ENCODE measurements at places on chromosomes 11 and 22.

GRCh38 chr11:100684101-100685065 lies 2.7 kb upstream of the ARHGAP42 start:
- no peak for DNase-seq

DNA sequence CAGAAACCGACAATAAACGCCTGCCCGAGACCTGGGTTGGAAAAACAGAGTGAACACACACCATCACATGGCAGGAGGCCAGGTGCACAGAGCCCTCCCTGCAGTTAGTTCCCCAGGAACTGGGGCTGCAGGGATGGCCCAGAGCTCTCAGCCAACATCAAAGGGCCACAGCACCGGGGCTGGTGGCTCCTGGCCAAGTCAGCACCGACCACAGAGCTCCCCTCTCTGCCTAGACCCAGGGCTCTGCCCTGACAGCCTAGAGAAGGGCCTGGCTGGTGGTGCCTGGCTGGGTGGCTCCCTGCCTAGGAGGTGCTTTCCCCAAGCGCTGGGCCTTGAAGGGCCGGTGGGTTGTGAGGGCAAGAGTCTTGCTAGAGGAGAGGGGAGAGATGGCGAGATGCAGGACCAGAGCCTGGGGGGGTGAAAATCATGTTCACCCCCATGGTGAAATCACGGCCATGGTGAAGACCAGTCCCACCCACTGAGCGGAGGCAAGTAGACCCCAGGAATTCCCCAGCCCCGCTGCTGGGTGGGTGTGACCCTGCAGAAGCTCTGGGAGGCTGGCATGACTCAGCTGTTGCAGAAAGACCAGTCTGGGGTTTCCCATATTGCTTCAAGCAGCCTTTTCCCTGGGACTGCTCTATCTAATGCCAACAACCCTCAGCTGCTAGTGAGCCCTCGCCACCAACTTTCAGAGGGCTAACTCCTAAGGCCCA lies 7.2 kb upstream of the BID start:
- DNase-seq = peak; percentile 71

GRCh38 chr11:60658409-60658808 lies 41.0 kb upstream of the MS4A8 start:
- no peak for DNase-seq

DNA sequence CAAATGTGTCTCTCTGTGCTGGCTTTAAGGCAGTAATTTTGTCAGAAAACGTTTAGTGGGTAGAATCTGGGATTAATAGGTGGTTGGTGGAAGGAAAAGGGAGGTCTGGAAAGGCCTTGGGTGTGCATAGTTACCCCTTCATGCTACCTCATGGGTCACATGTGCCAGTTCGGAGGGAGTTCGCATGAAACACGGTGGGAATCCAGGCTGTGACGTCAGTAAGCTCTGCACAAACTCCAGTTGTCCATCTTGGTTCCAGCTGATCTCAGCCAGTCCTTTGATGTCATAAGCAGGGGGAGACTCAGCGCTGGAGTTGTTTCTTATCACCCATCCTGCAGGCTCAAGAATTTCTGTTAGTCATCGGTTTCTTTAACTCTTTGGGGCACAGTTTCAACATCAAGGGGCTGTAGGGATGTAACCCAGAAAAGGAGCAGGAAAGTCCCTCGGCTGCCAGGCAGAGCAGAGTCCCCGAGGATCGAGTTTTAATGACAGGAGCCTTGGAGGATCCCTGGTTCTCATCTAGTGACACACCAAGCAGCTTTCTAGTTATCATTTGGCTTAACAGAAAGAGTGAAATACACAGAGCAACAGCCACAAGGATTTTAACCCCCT lies 28.9 kb downstream of the MOV10L1 start:
- DNase-seq = peak; percentile 37

- DNase-seq = no peak
Observed at GRCh38 chr22:48953830-48954229, 873.8 kb downstream of the BRD1 start.

DNA sequence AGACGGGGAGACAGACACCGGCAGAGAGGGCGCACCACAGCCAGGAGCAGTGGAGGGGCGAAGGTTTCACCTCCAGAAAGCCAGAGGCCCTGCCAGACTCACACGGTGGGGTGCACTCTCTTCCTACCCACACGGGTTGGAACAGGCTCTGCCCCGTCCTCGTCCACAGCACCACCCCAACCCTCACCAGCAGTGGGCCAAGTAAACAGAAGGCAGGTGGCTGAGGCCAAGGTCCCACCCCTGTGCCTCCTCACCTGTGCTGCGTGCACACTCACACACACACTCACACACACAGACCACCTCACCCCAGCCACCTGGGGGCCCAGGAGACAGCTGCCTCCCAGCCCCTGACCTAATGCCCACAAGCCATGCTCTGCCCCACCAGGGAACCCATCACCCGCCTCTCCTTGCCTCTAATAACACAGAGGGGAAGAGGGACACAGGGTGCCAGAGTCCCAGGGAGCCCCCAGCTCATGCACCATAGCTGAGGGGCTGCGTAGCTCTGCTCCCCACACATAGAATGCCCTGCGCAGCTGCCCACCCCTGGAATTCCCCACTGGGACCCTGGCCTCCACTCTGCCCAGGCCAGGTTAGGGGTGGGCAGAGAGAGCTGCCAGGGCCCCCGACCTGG lies 3.1 kb downstream of the CYB5R3 start:
- DNase-seq = no peak

DNA sequence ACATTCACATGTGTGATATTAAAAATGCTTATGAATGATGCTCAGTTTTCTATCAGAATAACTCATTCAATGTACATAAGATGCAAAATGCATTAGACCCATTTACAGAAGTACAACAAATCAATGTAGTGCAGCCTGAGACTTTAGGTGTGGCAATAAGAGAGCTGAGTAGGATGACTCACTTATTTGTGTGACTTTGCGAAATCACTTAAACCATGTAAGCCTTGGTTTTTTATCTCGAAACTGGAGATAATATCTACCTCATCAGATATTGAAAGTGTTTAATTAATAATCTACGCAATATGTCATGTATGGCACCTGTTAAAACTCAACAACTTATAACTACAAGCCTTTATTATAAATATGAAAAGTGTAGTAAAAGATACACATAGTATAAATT lies 105.7 kb upstream of the LUZP2 start:
- peak; percentile 28 for DNase-seq

- no peak for DNase-seq
Observed at GRCh38 chr22:20639343-20639742, 131.9 kb downstream of the MED15 start.

DNA sequence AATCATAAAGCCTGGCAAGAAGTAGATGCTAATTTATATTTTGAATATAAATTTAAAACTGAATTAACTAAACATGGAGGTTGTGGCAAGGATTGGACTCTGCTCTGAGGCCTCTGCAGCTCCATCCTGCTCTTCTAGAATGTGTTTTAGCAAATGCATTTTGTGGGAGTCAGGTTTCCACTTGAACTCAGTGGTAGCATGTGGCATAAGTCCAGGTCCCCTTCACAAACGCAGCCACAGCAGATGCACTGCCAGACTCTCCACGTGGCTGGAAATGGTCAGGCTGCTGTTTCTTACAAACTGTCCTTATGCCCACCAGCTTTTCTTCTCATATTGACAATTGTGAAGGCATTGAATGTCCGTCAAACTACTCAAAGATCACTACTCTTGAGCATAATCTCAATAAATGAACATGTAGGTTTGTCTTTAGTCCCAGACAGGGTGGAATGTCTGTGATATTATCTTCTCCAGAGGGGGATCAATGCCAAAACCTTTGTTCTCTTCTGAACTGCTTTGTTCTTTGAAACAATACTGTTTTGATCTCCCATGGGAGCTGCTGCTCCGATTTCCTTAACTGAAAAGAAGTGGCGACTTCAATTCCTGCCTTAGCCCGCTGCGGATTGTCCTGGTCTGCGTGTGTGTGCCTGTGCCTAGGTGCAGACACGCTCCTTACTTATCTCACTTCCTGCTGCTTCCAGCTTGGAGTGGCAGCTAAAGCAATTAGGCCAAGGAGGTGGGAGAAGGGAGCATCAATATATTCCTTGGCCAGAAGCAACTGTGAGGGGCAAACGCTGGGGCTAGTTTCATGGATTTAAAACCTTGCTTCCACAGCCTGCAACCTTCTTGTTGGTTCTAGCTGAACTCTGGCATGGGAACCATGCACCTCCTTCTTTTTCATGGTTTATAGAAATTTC lies 24.2 kb downstream of the EIF4G2 start:
- no peak for DNase-seq

DNA sequence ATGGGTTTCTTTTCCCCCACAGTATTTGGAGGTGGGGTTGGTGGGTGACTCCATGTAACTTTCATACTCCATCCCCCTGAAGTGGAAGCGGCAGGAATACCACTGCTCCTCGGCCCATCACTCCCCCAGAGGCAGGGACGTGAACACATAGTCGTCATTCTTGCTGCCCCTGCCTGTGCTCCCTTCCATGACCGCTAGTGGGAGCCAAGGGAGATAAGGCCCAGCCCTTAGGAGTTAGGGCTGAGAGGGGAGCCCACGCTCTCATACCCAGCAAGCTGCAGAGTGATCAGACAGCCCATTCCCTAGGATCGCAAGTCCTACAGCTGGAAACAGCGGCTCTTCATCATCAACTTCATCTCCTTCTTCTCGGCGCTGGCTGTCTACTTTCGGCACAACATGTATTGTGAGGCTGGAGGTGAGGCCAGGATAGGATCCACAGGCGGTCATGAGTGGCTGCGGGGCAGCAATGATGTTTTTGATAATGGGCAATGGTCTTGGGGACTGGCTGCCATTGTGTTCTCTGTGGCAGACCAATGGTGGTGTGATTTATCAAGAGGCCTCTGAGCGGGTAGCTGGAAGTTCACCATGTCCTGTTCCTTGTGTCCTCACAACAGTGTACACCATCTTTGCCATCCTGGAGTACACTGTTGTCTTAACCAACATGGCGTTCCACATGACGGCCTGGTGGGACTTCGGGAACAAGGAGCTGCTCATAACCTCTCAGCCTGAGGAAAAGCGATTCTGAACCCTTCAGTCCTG lies 15.9 kb downstream of the RHOG start:
- no peak for DNase-seq

GRCh38 chr11:4195909-4196308 lies 101.3 kb downstream of the RRM1 start:
- no peak for DNase-seq

- DNase-seq = no peak
Observed at GRCh38 chr11:61045271-61045670, 57.0 kb upstream of the CD5 start.

DNA sequence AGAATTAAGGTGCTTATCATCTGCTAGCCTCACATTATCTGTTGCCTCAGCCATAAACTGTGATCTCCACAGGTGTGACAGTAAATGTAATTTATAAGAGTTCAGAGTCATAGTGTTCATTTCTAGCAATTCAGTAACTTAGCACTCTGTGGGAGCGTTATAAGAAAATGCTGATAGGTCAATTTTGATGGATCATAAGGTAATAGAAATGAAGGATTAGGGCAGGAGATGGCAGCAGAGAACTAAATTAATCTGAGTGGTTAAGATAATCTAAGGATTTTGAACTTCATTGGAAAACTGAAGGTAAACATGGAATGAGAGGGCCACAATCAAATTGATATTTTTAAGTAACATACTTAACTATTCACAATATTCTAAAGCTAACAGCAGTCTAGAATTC lies 26.5 kb upstream of the SLC22A9 start:
- no peak for DNase-seq

GRCh38 chr11:105193260-105193659 lies 53.7 kb upstream of the CARD18 start:
- DNase-seq = no peak

- no peak for DNase-seq
Observed at GRCh38 chr11:64364911-64365310, 5.9 kb downstream of the RPS6KA4 start.

GRCh38 chr11:9046481-9046880 lies 42.7 kb upstream of the NRIP3 start:
- DNase-seq = no peak

- DNase-seq = no peak
Observed at GRCh38 chr22:41343717-41344116, 38.0 kb upstream of the TEF start.

- no peak for DNase-seq
Observed at GRCh38 chr11:6746086-6746618, 25.6 kb downstream of the OR2AG2 start.

DNA sequence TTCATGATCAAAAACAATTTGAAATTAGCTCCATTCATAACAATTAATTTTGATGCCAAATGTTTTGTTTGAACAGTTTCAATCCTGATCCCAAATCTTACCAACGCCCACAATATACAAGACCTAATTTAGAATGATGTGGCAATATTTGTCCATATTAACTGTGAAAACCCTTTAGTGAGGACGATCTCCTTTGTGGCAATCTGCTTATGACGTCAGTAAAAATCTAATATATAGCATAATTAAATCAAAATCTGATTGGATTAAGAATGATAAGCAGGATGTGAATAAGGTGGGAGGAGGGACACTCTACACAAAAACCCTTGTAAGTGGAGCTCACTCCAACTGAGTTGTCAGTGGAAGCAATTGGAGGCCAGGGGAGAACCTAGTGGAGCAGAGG lies 11.9 kb upstream of the SLC5A4 start:
- DNase-seq = no peak

DNA sequence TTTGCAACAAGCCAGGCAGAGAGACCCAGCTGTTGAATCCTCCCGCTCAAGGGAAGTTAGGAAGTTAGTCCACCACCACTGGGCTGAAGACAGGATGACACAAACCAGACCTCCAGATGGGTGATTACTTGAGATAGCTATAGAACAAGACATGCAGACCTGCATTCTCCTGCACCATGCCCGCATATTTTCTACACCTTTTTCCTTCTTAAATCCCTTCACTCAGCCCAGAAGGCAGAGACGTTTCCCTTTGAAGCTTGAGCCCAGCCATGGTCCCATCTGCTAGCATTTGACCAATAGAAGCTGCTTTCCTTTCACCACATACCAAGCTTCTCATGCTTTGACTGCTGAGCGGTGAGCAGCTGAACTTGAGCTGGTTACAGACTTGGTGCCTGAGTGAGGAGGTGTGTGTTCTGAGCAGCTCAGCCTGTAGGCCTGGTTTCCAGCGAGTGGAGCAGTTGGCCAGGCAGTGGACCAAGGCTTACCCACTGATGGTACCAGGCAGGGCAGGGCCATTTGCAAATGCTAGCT lies 29.2 kb upstream of the CBX6 start:
- DNase-seq = no peak

GRCh38 chr22:24485608-24486007 lies 9.5 kb upstream of the UPB1 start:
- no peak for DNase-seq

- DNase-seq = no peak
Observed at GRCh38 chr11:28259177-28259843, 151.1 kb downstream of the METTL15 start.

- no peak for DNase-seq
Observed at GRCh38 chr11:116792869-116793771, 1.4 kb upstream of the APOA5 start.

DNA sequence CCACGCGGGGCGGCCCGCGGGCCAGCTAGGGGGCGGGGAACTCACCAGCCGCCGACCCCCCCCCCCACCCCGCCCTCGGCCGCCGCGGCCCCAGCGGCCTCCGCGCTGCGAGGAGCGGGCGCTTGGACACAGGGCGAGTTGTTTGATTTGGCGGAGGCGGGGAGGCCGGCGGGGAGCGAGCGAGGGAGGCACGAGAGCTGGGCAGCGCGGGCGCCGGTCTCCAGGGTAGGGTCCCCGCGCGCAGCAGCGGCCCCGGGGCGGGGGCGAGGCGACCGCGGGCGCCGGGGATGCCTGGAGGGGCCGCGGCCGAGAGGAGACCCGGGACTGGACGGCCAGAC lies 64.4 kb downstream of the NAV2 start:
- no peak for DNase-seq
